ENCODE measurements at places on chromosomes 3 and 15.

GRCh38 chr3:50122661-50123391 is 32.3 kb upstream of the SEMA3F start:
- no peak for DNase-seq

GRCh38 chr3:122770521-122771202 is 23.0 kb downstream of the HSPBAP1 start:
- no peak for DNase-seq

DNA sequence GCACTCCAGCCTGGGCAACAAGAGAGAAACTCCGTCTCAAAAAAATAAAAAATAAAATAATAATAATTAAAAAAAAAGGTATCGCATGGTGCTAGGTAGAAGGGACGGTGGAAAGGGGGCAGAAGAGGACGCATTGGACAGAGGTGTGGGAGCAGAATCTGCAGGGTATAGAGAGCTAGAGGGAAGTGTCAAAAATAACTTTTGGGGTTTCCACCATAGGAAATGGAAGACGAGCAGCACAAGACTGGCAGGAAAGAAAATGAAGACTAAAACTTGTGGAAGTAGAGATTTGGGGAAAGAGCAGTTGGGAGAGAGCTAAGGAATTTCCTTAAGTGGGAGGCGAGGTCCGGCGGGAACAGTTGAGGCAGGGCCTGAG is 585 bp upstream of the MKRN2 start:
- no peak for DNase-seq

GRCh38 chr15:70530017-70530499 is 233.3 kb downstream of the UACA start:
- DNase-seq: no peak

DNA sequence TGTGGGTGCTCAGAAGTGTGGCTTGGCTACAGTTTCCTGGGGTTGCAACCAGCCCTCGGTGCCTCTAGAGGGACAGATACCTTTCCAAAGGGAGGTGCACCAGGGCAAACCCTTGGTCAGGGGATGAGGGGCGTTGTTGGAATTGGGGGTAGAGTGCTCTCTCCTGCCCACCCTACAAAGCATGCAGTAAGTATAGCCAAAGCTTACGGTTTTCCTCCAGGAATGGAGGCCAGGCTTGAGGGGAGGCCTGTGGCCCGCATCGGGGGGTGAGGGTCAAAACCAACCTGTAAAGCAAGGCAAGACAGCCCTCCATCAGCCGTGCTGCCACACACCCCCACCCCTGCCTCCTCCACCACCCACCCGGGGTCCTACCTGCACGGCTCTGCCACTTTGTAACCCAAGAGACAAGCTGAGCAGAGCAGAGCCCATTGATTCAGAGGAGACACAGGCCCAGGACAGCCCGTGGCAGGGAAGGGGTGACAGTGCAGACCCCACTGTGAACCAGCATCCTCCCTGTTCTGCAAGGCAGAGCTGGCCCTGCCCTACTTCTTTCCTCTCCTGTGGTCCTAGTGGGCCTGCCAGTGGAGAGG is 41.5 kb downstream of the TLE3 start:
- DNase-seq: no peak

DNA sequence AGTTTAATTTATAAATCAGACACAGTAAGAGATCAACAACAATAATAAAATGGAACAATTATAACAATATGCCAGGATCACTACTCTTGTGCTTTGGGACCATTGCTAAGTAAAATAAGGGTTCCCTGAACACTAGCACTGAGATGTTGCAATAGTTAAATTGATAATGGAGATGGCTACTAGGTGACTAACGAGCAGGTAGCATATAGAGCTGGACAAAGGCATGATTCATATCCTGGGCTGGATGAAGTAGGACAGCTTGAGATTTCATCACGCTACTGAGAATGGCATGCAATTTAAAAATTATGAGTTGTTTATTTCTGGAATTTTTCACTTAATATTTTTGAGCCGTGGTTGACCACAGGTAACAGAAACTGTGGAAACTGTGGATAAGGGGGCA is 20.7 kb upstream of the MYZAP start:
- no peak for DNase-seq

GRCh38 chr15:36265422-36265821 is 314.0 kb upstream of the CDIN1 start:
- DNase-seq: no peak

- DNase-seq: peak; percentile 97
Observed at GRCh38 chr15:65384895-65385869, 7.4 kb upstream of the IGDCC3 start.

GRCh38 chr15:88894348-88894818 is 961 bp downstream of the HAPLN3 start:
- DNase-seq: peak; percentile 88

- no peak for DNase-seq
Observed at GRCh38 chr15:92908713-92909057, 8.6 kb downstream of the CHD2 start.

- no peak for DNase-seq
Observed at GRCh38 chr3:154759966-154760365, 320.2 kb upstream of the MME start.

DNA sequence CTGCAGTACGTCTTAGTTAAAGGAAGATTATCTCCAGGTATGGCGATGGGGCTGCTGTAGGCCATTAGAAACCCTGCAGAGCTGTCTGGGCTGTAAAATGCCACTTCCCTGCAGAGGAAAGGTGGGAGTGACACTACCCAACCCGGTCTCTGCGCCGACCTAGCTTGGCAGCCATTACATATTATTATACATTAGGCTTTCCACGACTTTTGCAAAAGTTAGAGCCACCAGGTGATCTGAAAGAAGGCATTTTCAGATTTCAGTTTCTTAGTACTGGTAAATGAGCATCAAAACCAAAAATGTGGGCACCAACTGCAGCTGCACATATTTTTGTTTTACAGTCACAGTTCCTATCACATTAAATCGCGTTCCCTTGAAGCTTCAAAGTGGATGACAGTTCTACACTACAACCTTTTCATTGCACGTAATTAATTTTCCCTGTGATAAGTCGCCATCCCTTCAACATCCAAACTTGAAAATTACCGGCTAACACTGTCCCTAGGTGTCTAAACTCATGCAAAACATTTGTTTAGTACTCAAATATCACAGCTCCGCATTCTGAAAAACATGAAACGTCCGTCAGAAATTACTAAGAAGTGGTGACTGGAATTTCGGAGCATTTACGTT is 81.4 kb upstream of the CHD2 start:
- no peak for DNase-seq

- DNase-seq: no peak
Observed at GRCh38 chr15:26015516-26016075, 152.5 kb upstream of the ATP10A start.

- no peak for DNase-seq
Observed at GRCh38 chr3:195105841-195106417, 165.0 kb downstream of the XXYLT1 start.

- no peak for DNase-seq
Observed at GRCh38 chr15:90873488-90873997, 5.2 kb downstream of the FURIN start.

GRCh38 chr15:66723826-66724731 is 22.0 kb downstream of the SMAD6 start:
- no peak for DNase-seq

- DNase-seq: peak; percentile 29
Observed at GRCh38 chr15:79332824-79333510, 22.1 kb downstream of the TMED3 start.

DNA sequence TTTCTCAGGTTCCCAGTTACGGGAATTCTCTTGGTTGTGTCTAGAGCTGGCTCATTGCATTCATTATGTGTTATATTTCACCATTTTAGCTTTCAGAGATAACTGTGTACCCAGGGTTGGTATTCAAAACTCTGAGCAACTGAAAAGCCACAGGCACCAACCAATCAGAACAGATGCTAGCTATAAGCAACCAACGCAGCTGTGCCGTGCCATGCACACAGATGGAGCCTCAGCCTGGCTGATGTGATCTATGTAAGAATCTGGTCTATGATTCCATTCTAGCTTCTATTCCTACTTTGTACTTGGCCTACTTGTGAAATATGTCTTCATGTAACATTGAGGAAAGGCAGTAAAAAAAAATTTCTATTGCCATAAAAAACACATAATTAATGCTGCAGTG is 95.0 kb upstream of the CCDC80 start:
- no peak for DNase-seq

- DNase-seq: no peak
Observed at GRCh38 chr3:46354984-46355383, 1.1 kb downstream of the CCR2 start.

DNA sequence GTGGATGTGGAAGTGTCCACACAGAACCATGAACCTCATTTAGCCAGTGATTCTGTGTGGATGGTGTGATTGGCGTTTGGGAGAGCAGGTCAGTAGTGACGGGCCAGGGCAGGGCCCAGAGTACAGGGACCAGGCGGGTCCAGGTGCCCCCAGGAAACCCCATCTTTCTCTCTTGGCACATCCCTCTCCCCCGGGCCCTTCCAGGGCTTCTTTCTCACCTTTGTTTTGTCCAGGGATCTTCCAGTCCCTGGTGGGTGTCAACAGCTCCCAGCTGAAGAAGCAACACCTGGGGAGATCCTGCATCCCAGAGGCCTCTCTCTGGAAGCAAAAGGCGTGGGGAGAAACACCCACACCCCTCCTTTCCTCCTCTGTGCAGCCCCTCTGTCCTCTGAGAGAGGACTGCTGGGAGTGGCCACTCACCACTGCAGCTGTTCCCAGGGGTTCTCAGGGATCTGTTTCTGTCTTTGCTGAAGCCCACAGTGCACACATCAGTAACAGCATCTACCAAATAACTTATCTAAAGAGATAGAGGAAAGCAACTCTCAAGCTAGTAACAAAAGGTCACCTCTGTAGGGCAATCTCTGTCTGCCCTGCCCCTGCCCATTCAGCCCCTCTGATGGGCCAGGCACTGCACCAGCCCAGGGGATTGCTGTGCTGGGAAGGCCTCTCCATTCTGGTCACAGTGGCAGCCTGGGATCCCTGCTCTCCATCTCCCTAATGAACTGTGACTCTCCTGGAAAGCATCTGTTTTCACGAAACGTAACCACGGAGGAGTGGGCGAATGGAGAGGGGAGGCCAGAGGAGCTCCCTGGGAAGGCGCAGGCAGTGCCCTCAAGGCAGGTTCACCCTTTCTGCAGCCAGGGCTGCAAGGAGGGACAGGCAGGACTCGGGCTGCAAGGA is 98.3 kb upstream of the ALDH1A3 start:
- no peak for DNase-seq

DNA sequence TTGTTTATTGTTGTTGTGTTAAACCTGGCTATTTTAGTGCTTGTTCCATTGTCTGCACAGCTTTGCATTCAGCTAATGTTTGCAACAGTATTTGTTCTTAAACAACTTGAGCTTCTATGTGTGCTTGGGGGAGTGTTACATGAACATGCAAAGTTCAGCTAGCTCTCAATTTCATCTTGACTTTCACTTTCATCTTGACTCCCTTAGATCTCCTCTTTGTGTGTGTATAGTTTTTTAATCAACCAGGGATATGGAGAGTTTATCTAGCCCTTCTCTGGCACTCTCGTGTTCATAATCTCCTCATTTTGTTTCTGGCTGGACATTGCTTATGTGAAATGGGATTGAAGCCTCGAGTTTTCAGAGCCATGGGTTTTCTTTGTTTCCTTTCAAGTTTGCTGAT is 212.4 kb upstream of the ZBTB20 start:
- no peak for DNase-seq

DNA sequence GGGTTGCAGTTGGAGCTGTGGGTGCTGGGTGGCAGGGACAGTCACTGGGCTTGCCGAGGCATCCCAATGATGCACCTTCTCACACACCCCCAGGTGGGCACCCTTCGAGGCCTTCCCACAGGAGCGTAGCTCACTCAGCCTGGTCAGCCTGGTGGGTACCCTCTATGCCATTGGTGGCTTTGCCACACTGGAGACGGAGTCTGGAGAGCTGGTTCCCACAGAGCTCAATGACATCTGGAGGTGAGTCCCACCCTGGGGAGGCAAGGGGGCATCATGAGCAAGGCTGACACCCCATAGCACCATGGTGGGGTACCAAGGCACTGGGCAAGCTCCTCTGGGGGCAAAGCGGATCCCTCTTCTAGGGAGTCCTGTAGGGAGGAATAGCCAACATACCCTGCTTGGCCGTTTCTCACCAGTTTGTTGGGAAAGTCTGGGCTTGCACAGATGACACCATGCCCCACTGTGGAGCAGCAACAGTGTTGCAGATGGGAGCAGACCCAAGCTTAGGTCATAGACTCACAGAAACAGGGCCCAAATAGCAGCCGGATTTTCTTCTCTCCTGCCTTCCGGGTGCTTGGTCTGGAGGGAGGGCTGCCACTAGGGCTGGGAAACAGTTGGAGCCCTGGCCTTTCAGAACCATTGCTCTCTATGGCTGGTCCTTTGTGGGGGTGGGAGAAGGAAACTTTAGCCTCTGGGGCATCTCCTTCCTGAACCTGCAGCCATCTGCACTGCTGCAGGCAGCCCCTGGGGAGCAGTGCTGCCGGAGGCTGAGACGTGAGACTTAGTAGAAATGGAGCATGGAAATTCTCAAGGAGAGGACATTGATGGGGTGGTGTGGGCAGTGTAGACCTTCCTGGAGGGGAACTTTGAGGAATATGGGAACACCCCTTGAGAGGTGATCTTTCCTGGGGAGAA is 5.7 kb downstream of the KLHL40 start:
- no peak for DNase-seq

DNA sequence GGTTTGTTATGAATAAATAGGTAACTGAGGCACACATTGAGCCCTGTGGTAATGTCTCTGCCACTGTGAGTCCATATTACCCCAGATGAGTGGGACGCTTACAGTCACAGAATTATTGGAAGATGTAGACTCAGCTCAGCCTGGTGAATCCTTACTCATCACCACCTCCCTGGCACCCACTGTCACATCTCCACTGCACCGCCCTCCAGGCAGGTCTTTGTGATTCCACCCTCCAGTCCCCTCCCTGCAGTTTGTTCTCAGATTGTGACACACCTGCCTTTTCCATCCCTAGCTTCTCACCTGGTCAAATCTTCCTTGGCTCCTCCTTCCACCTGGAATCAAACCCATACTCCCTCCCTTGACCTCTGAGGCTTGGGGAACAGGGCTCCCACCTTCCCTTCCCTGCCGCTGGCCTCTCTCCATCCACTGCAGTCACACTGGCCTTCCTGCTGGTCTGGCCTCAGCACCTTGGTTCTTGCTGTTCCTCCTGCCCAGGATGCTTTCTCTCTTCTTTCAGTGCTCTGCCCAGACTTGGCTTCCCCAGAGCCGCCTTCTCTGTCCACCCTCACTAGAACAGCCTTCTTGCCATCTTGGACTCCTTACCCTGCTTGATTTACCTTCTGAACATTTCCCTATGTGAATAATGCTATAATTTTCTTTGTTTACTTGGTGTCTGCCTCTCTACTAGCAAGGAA is 9.4 kb downstream of the SLC6A20 start:
- DNase-seq: no peak
